Substantia nigra (tissue), 51 donors: ENCODE measurements at places on chromosomes 16 and 17.

GRCh38 chr16:31202414-31203375 is at the start of gene PYCARD:
PYCARD (minus strand) TSS chr16:31202760; CDS start chr16:31202690, 70 bp downstream.
- DNase-seq = no peak

- DNase-seq = no peak
These were observed 30.6 kb downstream of the IL21R start for GRCh38 chr16:27432558-27432957.

GRCh38 chr17:76132574-76133338 is 8.3 kb downstream of the FOXJ1 start:
- DNase-seq = no peak

- DNase-seq = no peak
These were observed 8.1 kb upstream of the PPP1R27 start for GRCh38 chr17:81842725-81843504.

GRCh38 chr16:67528222-67528869 is at the start of gene RIPOR1:
RIPOR1 (plus strand) TSS chr16:67528829; CDS start chr16:67538447, 9,618 bp downstream.
- no peak for DNase-seq

- no peak for DNase-seq
These were observed 547.2 kb downstream of the KCNJ2 start for GRCh38 chr17:70716551-70716950.

DNA sequence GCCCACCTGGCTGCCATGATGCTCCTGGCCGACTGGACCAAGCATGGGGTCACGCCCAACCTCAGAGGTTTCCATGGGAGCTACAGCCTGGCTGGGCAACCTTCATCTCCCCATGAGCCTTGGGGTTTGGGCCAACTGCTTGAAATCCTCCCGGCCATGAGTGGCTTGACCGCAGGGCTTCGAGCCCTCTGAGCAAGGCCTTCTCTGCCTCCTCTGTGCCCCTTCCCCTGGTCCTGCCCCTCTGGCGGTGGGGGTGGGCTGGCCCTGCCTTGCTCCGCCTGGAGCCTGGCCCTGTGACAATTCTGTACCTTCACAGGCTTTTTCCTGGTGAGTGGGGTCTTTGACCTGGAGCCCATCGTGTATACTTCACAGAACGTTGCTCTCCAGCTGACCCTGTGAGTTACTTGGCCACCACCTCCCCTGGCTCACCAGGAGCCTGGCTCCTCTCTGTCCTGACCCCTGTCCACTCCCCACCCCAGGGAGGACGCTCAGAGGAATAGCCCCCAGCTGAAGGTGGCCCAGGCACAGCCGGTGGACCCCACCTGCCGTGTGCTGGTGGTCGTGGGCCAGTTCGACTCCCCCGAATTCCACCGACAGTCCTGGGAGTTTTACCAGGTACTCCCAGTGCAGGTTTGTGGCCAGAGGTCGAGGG is 8.8 kb upstream of the BIRC5 start:
- no peak for DNase-seq

- no peak for DNase-seq
These were observed 2.6 kb downstream of the SHBG start for GRCh38 chr17:7632492-7632894.

GRCh38 chr17:81389585-81389984 is 5.7 kb upstream of the BAHCC1 start:
- no peak for DNase-seq

- no peak for DNase-seq
These were observed 20.5 kb downstream of the FOXL1 start for GRCh38 chr16:86598607-86599565.

DNA sequence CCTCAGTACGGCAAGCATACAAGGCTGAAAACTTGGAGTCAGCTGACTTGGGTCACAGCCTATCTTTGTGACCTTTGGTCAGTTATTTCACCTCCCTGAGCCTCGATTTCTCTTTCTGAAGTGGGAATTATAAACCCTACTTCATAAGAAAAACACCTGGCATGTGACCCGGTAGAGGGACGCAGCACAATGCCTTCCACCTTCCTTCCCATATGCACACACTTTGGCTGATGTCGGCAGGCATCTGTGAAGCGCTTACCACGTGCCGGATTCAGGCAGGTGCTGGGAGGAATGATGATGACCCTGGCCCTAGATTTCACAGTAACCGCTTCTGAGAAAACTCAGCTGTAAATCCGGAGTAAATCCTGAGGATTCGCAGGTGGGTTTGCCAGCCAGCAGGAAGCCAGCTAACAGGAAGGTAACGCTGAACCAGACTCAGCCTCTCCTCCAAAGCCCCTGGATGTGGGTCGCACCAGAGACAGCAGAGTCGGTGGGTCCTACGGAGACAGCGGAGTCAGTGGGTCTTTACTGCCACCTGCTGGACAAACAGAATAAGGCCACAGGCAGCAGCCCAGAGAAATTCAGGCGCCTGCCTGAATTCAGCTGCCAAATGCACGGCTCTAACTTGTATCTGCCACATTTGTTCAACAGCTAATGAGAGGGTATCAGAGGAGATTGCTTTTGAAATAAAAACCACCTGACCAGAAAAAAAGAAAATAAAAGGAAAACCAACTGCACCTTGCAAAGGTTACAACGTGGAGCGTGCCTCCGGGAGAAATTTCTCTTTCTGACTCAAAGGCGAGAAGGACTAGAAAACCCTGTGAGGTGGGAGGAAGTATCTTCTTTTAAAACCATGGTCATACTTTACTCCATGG is 16.6 kb downstream of the COPRS start:
- DNase-seq = peak; percentile 73

- no peak for DNase-seq
These were observed 20.4 kb upstream of the GRIN2A start for GRCh38 chr16:10202649-10203048.

DNA sequence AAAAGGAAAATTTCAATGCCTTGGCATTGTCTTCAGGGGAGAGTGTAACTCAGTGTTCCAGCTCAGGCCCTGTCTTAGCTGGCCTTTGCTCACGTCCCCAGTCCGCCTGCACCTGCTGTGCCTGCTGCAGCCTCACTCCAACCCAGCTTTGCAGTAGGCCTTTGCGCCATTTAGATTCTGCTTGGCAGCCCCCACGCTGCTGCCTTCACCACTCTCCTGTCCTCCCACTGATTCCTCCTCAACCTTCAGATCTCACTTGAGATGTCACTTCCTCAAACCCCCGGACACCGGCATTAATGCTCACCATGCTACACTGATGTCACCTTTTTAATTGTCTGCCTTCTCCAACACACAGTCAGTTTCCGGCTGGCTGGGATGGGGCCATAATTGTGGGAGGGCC is 166.2 kb downstream of the SHISA9 start:
- DNase-seq = no peak

GRCh38 chr17:50188921-50189549 is 12.4 kb downstream of the COL1A1 start:
- no peak for DNase-seq

DNA sequence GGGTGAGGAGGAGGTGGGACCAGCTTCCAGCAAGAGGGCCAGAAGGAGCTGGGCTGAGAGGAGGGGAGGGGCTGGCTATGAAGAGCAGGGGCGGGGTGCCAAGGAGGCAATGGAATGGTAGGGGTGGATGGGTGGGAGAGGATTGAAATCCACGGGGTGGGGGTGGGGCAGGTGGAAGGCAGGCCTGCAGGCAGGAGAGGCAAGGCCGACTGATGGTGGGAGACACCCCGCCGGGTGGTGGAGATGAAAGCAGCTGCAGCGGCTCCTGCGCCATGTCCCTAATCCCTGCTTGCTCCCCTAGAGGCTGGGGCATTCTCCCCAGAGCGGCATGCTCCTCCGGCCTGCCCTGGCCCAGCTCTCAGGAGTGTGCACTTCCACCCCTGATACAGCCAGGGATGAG is 27.8 kb upstream of the TAC4 start:
- no peak for DNase-seq

DNA sequence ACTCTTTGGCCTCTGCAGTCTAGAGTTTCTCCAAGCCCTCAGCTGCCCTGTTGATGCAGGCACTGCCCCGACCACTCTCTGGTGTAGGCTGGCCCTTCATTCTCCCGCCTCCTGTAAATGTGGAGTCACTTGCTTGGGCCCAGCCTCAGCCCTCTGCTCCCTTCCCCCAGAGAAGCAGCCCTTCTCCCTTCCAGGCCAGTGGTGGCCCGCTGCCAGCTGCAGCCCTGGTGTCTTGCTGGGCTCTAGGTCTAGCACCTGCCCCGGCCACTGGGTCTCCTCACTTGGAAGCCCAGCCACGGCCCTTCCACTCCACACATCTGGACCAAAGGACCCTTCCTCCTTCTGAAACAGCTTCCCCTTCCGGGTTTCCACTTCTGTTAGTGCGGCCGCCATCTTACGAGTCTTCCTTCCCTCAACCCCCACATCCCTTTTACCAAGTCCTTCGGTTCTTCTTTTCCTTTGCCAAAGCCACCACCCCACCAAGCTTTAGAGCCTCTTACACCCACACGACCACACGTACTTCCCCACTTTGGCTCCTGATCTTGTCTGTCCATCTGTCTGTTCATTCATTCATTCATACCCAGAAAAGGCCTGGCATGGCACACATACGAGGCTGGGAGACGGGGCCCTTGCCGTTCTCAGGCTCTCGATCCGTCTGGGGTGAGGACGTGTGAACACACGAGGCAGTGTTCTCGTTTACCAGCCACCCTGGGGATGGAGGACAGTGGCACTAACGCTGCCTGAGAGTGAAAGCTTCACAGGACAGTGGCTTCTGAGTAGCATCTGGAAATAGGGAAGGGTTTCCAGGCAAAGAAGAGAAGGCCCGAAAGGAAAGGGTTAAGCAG is 68.0 kb downstream of the ABR start:
- DNase-seq = no peak

GRCh38 chr16:52496051-52496876 is 50.7 kb downstream of the TOX3 start:
- DNase-seq = no peak

- DNase-seq = no peak
These were observed 22.3 kb upstream of the CNOT1 start for GRCh38 chr16:58651965-58652348.

DNA sequence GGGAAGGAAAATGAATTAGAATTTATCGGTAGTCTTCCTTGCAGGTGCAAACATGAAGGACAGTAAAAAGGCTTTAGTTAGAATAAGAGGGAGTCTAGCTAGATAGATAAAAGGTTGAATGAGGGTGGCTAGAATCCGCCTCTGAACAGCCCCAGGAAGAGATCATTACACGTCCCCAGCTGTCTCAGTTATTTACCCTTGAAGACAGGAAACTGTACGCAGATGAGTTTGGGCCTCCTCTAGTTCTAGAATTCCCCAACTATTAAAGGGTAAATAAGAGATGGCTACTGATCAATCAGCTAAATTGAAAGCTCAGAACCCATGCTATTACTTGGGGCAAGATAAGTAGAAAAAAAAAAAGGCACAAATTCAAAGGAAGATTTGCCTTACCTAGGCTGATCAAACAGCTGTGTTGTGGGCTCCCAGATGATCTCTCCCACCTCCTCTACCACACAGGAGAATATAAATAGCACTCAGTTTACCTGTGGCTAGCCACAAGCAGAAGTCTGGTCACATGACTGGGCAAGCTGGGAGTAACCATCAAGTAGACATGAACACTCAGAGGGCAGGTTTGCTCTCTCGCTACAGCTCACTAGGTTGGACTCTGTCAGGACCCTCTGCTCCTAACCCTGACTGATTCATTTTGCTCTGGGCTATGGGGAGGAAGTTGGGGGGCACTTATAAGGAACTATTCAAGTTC is 17.0 kb downstream of the FAM117A start:
- no peak for DNase-seq

GRCh38 chr16:48374255-48374654 is 11.0 kb downstream of the SIAH1 start:
- DNase-seq = no peak
